ENCODE measurements at places on chromosomes 3 and 15. TPM values are rescaled to one million over a fixed set of nuclear protein-coding genes. Genes with fewer than 3 reads are reported as not detected.

DNA sequence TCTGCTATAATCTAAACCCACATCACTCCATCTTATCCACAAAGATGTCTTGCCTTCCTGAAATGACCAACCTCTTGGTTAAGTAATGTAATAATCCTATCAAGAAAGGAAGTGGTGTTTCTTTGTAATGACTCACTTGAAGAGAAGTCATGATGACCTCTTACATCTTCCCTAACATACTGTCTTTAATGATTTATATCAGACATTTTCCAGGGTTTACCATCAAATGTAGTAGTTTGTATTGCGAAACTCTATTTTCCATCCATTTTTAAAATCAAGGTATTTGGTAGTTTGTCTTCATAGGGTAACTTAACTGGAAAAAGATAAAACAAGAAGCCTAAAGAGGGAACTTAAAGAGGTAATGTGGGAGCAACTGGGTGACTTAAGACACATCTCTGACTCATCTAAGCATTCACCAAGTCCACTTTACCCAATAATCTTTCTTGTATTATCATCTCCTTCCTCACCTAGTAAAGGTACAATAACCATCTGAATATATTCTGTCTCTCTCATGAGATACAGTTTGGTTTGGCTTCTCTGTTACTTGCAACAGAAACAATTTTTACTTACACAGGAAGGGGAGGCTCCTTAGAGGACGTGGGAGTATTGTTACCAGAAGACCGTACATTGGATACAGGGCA, 5.7 kb upstream of the MAPK6 start:
- DNase-seq, result no peak

- no peak for DNase-seq
These were observed 48.4 kb upstream of the CCK start for GRCh38 chr3:42314411-42314810.

GRCh38 chr3:60030982-60031381, 981.2 kb upstream of the CFAP20DC start:
- DNase-seq, result no peak

Gene EFHB
- total RNA-seq, result 0.63 TPM

Gene DRD3
- total RNA-seq, result not detected

GRCh38 chr15:60703207-60703933, 224.4 kb upstream of the ICE2 start:
- no peak for DNase-seq

GRCh38 chr3:18390024-18390660, 35.0 kb downstream of the SATB1 start:
- no peak for DNase-seq

DNA sequence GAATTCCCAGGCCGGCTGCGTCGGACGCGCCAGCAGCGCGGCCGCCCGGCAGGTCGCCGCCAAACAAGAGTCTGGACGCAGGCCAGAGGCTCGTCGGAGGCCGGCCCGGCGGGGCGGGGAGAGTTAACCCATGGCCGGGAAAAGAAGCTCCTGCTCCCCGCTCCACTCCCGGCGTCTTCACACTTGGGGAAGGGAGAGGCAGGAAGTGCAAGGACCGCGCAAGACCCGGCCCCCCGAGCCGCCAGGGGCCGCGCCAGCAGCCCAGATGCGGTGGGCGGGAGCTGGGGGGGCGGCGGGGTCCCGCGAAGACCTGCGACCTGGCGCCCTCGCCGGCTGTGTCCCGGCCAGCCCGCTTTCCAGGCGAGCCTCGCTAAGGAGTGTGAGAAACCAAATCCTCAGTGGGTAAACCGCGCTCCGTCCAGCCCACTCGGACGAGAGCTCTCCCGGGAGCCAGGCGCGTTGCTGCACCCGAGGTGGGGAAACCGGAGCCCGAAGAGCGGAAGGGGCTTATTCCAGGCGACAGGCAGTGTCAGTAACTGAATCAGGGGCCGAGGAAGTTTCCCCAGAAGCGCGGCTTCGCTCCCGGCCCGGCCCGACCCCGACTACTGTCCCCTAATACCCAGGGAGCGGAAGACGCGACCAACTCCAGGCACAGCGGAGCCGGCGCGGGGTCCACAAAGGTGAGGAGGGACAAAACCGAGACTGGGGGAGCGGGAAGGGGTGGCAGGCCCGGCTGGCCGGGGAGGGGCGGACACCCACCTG, 721 bp downstream of the ADAMTS7 start:
- DNase-seq, result no peak

Gene HRH1
- 6.5 TPM for total RNA-seq

- DNase-seq, result no peak
These were observed 73.0 kb downstream of the UQCC5 start for GRCh38 chr3:52609316-52609815.

Gene SPINK8
- total RNA-seq, result not detected

Measured in activated T-cell treated with anti-CD3 and anti-CD28 coated beads, Interleukin-2, amount 50 U/mL, for 4 hours (primary cell).